ENCODE measurements at places on chromosomes 7 and 10.
A peak's percentile ranks its signal among the peaks of the same experiment; 100 is the strongest.

- DNase-seq: no peak
These were observed at the start of gene WEE2 for GRCh38 chr7:141708351-141708750. WEE2 (plus strand) TSS chr7:141708353; CDS start chr7:141708759, 406 bp downstream.

- no peak for DNase-seq
These were observed 25.1 kb upstream of the ABLIM1 start for GRCh38 chr10:114683162-114683561.

- DNase-seq: no peak
These were observed 8.4 kb upstream of the PGAM2 start for GRCh38 chr7:44073664-44074348.

DNA sequence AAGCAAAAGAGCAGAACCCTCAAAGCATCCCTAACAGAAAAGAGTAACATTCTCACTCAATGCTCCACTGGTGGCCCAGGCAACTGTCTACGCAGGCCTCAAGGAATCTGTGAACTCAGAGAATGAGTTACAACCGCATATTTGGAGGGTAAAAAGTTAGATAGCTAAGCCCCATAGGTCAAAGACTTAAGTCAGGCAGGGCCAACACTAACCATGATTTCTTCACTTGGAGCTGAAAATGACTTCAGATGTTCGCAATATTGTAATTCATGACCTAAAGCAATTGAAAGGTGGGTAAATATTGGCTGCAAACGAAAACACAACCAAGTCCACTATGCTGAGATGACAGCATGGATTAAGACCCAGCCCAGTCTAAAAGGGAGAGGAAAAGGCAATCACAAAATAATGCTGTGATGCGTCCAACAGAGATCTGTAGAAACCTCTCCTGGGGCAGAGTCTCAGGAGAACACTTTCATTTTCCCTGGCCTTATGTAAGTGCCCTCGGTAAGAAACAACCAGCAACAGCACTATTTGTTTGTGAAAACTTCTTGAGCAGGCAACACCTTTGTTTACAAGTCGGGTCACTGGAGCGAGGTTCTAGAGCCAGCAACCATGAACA is 176.5 kb downstream of the TNS3 start:
- DNase-seq: no peak

DNA sequence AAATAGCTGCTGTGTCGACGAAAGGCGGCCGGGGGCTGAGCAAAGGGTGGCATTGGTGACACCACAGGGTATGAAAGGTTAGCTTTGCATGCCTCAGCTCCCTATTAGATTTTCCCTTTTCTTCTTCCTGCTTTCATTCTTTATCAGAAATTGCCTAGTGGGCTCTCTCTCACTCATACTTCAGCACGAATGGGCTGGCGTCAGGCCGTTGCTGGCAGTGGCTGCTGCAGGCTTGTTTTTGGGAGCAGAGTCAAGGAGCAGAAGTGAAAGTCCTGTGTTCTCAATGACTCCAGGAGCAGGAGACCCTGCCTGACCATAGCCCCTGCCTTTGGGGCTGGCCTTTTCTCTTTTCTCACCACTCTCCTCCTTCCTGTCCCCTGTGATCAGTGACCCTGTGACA is 318.0 kb downstream of the PLXNA4 start:
- DNase-seq: no peak

- no peak for DNase-seq
These were observed 939.6 kb downstream of the NRG3 start for GRCh38 chr10:82814635-82815034.

- DNase-seq: no peak
These were observed 102.4 kb downstream of the PTPN20 start for GRCh38 chr10:47013507-47014154.

DNA sequence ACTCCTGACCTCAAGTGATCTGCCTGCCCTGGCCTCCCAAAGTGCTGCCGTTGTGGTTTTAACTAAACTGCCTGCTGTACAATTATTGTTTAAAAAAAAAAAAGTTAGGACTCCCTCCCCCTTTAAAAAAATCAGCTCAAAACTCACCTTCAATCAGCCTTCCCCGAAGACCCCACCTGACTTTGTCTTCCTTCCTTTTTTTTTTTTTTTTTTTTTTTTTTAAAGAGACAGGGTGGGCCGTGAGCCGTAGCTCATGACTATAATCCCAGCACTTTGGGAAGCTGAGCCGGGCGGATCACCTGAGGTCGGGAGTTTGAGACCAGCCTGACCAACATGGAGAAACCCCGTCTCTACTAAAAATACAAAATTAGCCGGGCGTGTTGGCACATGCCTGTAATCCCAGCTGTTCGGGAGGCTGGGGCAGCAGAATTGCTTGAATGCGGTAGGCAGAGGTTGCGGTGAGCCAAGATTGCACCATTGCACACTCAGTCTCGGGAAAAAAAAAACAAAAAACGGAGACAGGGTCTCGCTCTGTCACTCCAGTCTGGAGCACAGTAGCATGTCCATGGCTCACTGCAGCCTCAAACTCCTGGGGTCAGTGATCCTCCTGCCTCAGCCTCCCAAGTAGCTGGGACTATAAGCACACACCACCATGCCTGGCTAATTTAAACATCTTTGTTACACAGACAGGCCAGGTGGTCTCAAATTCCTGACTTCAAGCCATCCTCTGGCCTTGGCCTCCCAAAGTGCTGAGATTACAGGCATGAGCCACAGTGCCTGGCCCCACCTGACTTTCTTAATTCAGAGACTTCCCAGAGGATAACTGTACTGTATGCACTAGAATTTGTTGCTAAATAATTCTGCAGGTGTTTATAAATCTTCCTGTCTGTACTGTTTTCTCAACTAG is 3.2 kb downstream of the FIS1 start:
- no peak for DNase-seq

DNA sequence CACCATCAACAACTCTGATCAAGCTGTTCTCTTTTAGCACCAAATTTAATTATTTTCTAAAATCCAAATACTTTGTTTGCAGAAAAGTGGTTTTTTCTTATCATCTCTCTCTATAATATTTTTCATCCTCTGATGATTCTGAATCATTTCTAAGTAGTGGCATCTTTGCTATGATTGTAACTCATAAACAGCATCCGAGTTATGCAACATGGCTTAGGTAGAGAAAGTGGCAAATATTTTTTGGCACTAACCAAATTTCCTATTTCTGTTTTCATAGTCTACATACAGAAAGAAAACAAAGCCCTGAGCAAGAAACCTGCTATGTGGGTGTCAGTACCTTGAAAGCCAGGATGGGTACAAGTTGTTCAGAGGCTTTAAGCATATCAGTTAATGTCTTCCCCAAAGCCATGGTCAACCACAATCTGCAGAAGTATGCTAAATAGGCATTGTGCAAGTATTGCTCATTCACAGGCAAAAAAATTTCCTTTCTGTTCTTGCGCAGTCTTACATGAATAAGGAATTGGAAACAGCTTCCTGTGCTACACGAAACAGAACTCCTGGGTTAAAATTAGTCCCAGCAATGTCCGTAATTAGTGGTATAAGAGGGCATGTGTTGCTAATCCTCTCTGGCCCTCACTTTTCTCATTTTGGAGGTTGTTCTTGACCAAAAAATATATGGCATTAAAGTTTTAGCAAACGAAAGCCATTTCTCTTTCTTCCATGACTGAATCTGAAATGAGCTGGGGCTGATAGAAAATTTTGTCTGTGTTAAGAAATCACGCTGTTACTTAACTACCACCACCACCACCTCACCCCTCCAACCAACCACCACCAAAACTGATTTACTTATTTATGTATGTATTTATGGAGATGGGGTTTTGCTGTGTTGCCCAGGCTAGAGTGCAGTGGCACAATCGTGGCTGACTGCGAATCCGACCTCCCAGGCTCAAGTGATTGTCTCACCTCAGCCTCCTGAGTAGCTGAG is 325.6 kb upstream of the MAGI2 start:
- no peak for DNase-seq

- no peak for DNase-seq
These were observed 954.2 kb downstream of the PCDH15 start for GRCh38 chr10:53846809-53847208.

GRCh38 chr10:35232527-35232926 is 103.8 kb upstream of the CCNY start:
- DNase-seq: no peak

- DNase-seq: no peak
These were observed 50.5 kb downstream of the ANKIB1 start for GRCh38 chr7:92296235-92296634.

GRCh38 chr7:116524609-116525297 is at the start of gene CAV1:
CAV1 (plus strand) TSS chr7:116525036; CDS start chr7:116525063, 27 bp downstream.
- peak; percentile 19 for DNase-seq

DNA sequence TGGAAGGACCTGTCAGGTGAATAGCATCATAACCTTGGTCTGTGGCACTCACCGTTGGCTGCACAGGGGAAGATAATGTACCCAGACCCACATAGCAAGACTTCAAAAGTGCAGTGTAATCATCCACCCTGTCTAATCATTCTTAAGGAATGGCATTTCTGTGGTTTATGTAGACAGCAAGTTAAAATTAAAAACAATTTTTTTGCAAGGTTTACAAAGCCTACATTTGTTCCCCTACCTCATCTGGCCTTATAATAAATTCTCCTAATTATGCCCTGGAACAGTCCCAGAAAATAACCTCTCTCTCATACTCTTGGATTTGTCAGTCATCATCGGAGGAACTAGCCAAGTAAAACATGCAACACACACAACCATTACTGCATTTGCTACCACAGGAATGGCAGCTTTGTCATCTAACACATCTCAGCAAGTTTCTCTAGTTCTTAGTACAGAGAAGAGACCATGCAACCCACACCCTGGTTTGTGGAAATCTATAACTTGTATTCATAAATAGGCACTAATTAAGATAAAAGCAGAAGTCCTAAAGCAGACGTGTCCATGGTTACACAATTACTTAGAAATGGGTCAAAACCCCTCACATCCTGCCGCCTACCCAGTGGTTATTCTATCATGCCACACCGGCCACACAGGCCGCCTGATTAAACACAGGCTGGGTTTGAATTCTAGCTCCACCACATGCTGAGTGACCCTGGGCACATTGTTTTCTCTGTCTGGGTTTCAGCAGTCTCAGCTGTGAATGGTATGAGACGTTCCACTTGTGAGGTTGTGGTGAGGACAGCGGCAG is 19.1 kb downstream of the ABLIM1 start:
- no peak for DNase-seq

DNA sequence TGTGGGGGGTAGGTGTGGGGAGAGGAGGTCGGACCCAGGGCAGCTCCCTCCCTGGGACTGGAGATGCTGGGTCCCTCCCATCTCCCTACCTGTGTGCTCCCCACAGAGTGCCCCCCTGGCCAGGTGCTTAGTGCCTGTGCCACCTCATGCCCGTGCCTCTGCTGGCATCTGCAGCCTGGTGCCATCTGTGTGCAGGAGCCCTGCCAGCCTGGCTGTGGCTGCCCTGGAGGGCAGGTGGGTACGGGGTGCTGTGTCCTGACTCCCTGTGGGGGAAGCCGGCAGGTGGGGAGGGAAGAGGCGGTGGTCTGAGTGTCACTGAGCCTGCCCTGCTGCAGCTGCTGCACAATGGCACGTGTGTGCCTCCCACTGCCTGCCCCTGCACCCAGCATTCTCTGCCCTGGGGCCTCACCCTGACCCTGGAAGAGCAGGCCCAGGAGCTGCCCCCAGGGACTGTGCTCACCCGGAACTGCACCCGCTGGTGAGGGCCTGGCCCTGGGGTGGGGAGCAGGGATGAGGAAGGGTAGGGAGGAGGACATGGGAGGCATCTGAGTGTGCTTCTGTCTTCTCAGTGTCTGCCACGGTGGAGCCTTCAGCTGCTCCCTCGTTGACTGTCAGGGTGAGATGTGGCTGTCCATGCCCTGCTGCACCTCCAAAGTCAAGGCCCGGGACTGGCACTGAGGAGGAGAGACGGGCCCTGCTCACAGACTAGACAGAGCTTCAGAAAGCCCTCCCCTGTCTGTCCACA is 11.7 kb upstream of the ZNF862 start:
- no peak for DNase-seq

DNA sequence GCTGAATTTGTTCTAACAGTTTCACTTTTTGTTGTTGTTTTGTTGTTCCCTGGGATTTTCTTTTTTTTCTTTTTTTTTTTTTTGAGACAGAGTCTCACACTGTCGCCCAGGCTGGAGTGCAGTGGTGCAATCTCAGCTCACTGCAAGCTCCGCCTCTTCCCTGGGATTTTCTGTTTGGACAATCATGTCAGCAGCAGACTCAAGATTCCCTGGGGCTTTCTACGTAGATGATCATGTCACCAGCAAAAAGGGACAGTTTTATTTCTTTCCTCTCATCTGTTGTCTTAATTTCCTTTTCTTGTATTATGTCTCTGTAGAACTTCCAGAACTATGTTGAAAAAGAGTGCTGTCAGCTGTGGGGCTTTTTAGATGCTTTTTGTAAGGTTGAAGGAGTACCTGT is 241.4 kb downstream of the TNS3 start:
- no peak for DNase-seq

GRCh38 chr10:133357285-133358161 is at the start of gene FUOM:
FUOM (minus strand) TSS chr10:133358019; CDS start chr10:133358007, 12 bp downstream.
- DNase-seq: peak; percentile 77

DNA sequence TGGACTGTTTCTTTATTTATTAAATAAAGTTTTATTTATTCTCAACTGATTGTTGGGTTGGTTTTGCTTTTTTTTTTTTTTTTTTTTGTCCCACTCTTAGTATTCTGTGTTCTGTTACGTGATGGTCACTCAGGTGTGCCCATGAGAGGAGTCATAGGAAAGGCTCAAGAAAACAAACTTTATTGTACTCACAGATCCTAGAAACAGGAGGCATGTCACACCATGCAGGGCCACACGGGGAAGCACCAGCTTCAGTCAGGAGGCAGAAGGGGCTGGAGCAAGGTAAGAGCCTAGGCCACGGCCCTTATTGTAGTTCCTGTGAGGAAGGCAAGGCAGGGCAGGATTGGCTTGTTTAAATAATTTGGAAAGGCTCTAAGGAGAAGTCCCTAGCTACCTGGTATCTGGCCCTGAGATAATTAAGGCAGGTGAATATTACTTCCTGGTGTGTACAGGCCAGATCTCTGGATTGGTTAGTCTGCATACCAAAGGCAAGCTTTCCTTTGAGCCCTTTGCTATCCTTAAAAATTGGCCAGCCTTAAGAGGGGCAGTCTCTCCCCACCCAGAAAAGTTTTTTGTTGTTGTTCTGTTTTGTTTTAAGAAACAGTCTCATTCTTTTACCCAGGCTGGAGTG is 8.3 kb downstream of the ATOH7 start:
- DNase-seq: no peak

GRCh38 chr7:82319674-82320118 is 123.9 kb downstream of the CACNA2D1 start:
- no peak for DNase-seq

DNA sequence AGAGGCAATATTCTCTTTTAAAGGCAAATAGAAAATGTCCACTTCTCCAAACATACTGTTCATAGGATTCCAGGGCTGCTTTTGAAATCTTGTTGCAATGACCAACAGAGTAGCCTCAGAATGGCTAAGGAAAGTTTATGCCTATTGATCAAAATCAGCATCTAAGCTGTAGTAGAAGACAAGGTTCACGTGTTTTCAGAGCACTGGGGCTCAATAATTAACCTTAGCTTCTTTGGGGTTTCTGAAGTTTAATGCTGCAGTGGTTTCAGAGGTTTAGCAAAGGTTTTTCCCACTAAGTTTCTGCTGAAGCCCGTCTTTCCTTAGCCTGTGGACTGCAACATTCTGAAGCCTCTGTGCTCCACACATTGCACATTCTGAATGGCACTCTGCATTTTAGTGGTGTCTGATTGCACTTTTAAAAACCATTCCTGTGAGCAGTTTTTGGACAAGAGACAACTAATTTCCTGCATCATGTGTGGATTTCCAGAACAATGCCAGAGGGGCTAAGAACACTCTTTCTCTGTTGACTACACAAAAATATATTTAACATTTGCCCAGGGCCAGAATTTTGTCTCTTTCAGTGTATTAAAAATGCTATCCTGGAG is 342.5 kb downstream of the PTEN start:
- DNase-seq: no peak

GRCh38 chr10:100348389-100348927 is 1.4 kb downstream of the SCD start:
- no peak for DNase-seq

GRCh38 chr10:3757638-3758490 is 27.1 kb downstream of the KLF6 start:
- peak; percentile 75 for DNase-seq
